Fibroblast of skin of right quadriceps (primary cell): ENCODE measurements at places on chromosomes 7 and 10.

DNA sequence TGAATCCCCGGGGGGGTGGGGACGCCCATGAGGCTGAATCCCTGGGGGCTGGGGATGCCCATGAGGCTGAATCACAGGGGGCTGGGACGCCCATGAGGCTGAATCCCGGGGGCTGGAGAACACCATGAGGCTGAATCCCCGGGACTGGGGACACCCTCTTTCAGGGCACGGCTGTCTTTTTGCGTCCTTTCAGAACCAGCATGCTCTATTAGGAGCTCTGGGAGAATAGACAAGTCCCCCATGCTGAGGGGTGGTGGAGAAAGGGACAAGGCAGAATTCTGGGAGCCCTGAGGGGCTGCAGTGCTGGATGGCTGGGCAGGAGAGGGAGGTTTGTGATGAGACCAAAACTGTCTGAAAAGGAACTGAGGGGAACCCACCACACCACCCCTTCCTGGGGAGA is 257.3 kb upstream of the TCERG1L start:
- no peak for DNase-seq

GRCh38 chr10:101079874-101080273 is 18.1 kb downstream of the KAZALD1 start:
- DNase-seq = no peak

GRCh38 chr7:15234431-15234830 is 327.4 kb downstream of the AGMO start:
- no peak for DNase-seq

- DNase-seq = no peak
Measured at GRCh38 chr10:109633846-109634245, 289.5 kb downstream of the XPNPEP1 start.

- peak; percentile 83 for DNase-seq
Measured at GRCh38 chr7:44461387-44461786, 29.1 kb downstream of the NUDCD3 start.

DNA sequence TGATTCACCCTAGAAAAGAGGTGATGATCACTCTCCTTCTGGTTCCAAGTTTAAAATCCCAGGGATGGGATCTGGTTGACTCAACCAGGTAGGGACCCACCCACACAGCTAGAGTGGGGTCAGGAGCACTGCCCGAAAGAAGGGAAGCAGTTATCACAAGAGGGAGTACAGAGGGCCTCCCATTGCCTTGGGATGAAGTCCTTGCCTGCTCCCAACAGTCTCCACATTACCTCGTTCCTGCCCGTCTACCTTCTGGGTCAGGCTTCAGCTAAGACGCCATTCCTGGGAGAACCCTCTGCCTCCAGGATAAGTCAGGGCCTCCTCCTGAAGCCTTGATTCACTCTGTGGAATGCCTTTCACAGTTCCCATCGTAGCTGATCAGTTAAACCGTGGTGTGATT is 23.8 kb downstream of the ZMIZ2 start:
- no peak for DNase-seq

DNA sequence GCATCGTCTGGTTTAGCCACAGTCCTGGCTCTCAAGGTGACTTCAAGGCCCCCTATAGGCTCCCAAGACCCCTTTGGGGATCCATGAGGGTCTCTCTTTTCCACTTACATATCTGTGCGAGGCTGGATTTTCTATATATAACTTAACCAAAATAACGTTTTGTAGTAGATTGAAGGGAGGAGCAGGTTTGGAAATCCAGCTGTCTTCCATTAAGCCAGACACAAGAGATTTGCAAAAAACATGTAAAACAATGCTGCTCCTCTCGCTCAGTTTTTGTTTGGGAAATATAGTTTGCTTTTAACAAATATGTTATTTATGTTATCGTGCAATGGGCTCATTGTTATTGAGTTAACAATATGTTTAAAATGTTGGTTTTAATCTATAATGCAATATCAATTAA is 811.2 kb downstream of the TYW1 start:
- no peak for DNase-seq

DNA sequence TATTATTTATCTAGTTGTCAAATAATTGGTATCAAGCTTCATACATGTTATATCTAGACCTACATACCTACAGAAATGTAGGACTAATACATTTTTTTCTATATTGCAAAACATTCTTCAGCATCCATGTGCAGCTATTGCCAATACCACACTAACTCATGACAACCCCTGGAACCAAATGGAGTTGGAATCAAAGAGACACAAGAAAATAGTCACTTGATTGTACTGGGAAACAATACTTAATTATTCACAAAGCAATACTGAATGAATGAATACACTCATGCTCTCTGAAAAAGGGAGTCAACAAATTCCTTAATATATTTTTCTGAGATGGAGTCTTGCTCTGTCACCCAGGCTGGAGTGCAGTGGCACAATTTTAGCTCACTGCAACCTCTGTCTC is 10.4 kb upstream of the CFAP43 start:
- no peak for DNase-seq

GRCh38 chr10:44032216-44032615 is 352.7 kb downstream of the CXCL12 start:
- DNase-seq = peak; percentile 76

DNA sequence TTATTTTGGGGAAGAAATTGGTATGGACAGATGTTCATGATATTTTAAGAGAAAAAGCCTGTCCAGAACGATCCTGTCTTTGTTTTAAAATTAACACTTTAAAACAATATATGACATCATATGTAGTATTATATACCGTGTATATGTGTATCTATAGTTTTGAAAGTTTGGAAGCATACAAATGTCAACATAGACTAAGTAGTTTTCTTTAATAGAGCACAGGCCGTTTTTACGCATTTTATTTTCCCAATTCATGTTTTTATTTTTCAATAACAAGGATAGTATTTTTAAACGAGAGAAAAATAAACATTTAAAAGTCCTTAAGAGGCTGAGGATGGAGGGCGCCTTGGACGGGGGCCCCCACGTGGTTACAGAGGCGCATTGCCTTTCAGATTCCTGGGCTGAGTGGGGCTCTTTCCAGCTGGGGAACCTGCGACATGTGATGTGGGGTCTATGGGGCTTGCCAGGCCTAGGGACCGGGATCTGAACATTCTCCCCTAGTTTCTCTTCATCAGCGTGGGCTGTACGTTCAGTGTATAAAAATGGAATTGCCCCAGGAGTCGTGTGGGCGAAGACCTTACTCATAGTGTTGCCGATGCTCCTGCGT is 127.8 kb upstream of the ZNF746 start:
- DNase-seq = peak; percentile 61

DNA sequence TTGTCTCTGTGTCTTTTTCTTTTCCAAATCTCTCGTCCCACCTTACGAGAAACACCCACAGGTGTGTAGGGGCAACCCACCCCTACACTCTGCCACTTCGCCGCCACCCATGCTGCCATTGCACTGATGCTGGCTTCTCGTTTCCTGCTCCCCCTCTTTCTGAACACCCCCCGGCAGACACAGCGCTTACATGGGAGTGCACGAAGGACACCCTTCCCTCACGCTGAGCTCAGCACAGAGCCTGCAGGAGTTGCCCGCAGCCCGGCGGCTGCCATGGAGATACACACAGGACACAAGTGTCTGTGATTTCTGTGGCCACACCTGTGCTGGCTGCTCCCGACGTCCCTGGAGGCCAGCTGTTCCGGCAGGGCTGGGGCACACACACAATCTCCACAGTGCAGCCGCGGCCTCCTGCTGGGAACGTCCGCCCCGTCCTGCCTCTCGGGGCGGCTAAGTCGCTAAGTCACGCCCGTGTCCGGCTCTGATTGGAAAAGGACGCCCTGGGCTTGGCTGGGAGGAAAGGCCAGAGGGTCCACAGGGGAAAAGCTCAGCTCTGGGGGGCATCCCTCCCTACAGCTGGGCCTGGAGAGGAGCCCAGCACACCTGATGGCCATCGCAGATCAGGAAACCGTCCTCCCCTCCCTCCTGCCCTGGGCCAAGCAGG is 349.8 kb downstream of the PTPRN2 start:
- no peak for DNase-seq

- peak; percentile 90 for DNase-seq
Measured at GRCh38 chr7:23347682-23348180, 48.6 kb downstream of the MALSU1 start.

- no peak for DNase-seq
Measured at GRCh38 chr7:50449501-50449880, 659 bp downstream of the FIGNL1 start.

DNA sequence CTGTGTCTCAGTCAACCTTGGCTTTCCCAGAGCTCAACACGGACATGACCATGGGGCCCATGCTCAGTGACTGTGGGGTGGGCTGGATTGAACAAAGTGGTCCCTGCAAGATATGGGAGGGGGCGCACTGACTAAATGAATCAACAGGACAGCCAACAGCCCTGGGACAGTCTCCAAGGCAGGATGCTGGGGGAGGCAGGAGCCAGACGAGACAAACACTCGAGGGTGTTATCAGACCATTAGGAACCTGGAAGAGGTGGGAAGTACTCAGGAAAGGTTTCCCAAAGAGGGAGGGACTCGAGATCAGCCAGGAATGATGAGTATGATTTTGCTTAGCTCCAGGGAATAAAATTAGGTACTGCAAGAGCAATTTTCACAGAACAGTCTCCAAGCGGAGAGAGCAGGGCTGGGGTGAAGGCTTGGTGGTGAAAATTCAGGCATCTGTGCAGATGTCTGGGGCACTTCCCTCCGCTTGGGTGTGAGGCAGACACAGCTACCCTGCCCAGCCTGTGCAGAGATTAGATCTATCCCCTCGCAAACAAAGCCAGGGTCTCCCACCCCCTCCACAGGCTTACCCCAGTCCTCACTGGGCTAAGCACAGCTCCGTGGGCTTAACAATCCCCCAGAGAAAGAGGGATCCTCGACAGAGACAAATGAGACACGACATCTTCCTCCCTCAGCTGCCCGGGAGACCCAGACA is 261.1 kb upstream of the ZMIZ1 start:
- no peak for DNase-seq

GRCh38 chr10:52256832-52257691 is 57.0 kb upstream of the DKK1 start:
- DNase-seq = no peak

DNA sequence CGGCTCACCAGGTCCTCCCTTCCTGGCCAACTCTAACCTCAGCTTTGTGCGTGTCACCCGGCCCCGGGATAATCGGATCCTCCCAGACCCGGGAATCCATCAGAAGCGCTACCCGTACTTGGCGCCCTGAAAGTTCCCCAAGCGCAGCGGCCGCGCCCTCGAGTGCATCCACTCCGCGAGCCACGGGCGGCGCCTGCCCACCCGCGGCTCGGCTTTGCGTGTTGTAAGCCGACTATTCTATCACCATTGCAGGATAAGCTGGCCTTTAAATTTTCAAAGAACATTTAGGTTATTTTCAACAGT is 35.7 kb upstream of the EBLN1 start:
- DNase-seq = no peak

DNA sequence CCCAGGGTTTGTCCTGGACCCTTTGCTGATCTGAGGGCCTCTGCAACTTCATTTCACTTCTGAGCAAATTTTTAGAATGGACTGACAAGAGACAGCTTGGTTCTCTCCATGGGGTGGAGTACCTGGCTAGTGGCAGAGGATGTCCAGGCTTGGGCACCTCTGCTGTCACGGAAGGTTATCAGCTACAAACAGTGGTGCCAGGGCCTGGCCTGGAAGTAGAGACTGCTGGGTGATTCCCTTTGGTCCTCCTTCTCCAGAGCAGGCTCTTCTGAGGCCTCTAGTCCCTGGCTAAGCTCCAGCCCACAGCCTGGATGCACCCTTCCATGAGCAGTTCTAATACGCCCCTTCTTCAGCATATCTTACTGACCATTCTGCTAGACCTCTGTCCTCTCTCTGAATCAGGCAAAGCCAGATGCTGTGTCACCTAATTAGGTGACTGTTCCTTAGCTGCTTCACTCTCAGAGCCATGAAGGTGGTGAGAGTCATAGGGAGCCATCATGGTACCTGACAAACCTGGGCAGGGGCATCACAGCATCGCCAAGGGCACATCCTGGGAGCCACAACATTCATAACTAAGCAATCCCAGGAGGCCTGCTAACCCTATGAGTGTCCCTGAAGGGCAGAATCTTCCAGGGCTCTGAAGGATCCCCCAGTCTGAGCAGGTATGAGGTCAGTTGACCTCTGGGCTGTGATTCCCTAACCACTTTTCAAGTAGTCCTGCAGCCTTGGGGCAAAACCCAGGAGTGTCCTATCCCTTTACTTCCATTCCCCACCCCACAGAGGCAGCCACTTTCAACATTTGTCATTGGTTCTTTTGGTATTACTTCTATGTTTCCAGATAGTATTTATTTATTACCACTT is 4.0 kb downstream of the ARHGAP22 start:
- DNase-seq = no peak

DNA sequence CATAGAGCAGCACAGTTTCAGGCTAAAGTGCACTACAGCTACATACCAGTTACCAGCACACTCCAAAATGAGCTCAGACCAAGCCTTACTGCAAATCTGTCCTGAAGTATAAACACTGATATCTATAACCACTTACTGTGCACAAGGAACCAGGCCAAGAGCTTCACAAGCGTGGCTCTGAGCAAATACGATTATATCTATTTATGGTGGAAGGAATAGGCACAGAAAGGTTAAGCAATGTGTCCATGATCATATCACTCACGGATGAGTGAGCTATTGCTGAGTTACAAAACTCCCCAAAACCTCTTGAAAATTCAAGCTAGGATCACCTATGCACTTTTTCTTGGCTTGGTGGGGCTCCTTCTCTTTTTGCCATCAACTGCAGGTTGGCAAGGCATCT is 84.9 kb downstream of the GPAM start:
- DNase-seq = no peak

DNA sequence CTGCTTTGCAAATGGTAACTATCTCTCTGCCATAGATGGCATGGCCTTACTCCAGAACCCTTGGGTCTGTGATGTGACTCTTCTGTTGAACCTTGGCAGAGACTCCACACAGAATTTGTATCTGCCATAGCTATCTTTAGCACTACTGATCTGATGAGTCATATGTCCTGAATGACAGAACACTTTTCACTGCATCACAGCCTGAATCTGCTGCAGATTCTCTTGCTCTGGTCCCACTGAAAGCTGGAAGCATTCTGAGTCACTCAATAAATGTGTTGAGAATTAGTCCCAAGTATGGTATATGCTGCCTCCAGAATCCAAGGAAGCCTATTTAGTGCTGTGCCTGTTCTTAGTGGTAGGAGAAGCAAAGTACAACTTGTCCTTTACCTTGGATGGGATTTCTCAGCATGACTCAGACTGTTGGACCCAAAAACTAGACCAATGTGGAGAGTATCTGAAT is 39.5 kb upstream of the ANKRD1 start:
- DNase-seq = peak; percentile 98

- no peak for DNase-seq
Measured at GRCh38 chr10:86192691-86193090, 173.9 kb downstream of the GRID1 start.

- DNase-seq = no peak
Measured at GRCh38 chr10:121268363-121268762, 329.9 kb downstream of the FGFR2 start.

GRCh38 chr10:61815496-61815895 is 86.0 kb upstream of the ARID5B start:
- peak; percentile 16 for DNase-seq
